ENCODE measurements at places on chromosomes 16 and 17.

DNA sequence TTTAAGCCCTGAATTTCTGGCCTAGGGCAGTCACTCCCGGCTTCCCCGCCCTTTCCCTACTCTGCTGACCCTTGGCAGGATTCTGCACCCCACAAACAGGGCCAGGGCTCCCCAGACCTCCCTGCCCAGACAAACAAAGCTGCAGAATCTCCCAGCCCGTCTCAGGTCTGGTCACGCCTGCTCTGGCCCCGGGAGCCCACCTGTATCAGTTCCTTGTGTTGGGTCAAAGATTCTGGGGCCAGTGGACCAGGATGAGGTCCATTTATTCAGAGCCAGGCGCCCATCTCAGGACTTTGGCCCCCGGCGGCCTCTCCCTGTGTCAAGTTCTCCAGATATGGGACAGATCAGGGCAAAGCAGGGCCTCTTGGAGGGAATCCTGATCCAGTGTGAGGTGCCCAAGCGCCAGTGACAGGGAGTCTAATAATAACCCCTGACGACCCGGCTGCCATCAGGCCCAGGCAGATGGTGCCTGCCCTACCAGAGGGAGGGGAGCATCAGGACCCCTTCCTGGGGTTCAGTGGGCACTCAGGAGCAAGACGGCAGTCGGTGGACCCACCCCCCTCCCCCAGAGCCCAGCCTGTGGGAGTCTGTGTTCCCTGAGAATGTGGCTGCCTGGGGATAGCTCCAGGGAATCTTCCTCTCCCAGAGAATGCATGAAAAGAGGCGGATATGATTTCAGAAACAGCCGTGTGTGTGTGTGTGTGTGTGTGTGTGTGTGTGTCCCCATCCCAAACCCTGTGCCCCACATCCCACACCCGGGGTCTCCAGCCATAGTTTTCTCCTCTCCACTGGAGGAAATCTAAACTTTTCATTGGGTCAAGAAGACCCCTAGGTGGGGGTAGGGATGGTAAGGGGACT, 1.3 kb downstream of the TTYH2 start:
- no peak for DNase-seq

- DNase-seq, result no peak
Measured at GRCh38 chr17:40949418-40949817, 12.0 kb upstream of the KRT23 start.

GRCh38 chr16:23807028-23807427, 28.8 kb upstream of the PRKCB start:
- no peak for DNase-seq

DNA sequence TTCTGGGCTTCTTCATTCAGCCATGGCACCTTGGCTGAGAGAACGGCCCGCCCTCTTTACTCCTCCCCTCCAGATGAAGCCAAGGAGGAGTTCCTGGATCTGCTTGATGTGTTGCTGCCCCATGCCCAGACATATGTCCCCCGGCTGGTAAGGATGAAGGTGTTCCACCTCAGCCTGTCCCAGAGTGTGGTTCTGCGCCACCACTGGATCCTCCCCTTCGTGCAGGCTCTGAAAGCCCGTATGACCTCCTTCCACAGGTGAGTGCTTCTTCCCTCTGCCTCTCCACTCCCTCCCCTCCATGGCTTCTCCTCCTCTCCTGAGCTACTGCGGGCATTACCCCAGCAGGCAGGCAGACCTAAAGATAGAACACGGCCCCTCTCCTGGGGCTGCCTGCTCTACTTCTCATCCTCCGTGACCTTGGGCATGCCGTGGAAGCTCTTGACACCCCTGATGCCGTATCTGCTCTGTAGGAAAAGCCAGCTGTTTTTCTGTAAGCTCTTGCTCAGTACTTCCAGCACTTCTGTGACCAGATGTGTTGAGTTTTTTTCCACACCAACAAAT, 8.7 kb downstream of the USB1 start:
- DNase-seq, result no peak

DNA sequence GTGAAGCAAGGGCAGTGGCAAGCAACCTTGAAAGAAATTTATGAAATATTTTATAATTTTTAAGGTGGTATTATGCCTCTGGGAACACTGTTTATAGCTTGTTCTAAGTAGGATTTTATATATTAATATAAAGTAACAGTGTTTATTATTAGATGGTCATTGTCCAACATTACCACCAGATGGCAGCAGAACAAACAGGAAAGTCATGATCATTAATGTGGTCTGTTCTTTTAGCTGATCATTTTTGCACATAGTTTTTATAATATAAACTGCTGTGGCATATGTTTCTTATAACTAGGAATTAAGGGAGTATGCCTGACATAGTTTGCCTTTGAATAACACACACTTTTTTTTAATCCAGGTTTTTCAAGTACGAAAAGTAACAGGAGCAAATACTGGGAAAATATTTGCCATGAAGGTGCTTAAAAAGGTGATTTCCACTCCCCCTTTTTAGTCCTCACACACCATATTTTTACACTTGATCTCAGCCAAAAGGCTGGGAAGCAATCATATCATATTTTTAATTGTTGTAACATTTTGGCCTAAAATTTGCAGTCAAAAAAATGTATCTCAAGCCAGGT, 21.4 kb downstream of the RPS6KB1 start:
- peak; percentile 52 for DNase-seq

DNA sequence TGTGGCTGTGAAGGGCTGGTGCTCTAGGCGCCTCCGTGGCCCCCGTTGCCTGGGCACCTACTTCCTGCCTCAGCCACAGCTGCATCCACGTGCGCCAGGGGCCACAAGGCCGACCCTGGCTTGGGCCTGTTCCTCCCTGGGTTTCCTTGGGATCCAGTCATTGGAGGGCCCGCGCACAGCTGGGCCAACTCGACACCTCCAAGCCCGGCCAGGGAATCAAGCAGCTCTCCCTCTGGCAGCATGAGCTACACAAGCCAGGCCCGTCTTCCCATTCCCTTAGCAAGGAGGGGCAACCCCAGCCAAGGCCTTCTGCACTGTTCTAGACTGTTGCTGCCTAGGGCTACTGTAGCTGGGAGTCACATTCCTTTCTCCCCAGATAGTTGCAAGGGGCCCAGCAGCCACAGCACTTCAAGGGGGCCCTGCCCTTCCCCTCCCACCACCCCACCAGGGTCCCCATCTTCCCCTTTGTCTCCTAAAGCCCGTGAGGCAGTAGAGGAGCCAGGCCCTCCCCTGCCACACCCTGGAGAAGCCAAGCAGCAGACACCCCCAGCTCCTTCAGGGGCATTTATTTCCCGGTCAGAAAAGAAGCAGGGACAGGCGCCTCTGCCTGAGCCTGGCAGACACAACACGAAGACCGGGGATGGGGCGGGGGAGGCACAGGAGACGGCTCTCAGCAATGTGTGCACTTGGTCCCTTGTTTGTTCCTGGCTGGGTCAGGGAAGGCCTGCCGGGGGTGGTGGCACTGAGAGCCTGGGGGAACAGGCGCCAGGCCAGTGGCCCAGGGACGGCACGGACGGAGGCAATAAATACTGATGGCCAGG, 3.8 kb downstream of the ARHGDIA start:
- DNase-seq, result peak; percentile 34

DNA sequence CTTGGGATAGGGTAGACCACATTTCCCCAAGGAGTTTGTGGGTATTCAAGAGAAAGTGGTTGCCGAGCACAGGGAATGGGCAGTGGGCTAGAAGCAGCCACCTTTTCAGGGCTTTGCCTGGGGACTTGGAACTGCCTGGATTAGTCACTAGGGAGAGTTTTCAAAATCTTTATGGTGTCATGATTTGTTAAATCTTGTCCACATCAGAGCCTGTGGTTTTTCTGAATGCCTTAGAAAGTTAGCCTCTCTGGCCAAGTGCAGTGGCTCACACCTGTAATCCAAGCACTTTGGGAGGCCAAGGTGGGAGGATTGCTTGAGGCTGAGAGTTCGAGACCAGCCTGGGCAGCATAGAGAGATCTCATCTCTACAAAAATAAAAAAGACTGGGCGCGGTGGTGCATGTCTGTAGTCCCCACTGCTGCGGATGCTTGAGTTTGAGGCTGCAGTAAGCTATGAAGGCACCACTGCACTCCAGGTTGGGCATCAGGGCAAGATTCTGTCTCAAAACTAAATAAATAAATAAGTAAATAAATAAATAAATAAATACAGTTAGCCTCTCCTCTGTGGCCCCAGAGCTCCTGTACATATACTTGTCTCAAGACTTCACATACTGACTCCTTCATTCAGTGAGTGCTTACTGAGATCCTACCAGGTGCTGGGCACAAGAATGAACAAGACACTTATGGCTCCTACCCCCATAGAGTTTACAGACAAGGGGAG, 76.3 kb upstream of the HNF1B start:
- peak; percentile 59 for DNase-seq

GRCh38 chr17:31699281-31699680, 159.8 kb downstream of the COPRS start:
- DNase-seq, result no peak

- DNase-seq, result no peak
Measured at GRCh38 chr17:7442142-7442541, 2.7 kb upstream of the CHRNB1 start.

DNA sequence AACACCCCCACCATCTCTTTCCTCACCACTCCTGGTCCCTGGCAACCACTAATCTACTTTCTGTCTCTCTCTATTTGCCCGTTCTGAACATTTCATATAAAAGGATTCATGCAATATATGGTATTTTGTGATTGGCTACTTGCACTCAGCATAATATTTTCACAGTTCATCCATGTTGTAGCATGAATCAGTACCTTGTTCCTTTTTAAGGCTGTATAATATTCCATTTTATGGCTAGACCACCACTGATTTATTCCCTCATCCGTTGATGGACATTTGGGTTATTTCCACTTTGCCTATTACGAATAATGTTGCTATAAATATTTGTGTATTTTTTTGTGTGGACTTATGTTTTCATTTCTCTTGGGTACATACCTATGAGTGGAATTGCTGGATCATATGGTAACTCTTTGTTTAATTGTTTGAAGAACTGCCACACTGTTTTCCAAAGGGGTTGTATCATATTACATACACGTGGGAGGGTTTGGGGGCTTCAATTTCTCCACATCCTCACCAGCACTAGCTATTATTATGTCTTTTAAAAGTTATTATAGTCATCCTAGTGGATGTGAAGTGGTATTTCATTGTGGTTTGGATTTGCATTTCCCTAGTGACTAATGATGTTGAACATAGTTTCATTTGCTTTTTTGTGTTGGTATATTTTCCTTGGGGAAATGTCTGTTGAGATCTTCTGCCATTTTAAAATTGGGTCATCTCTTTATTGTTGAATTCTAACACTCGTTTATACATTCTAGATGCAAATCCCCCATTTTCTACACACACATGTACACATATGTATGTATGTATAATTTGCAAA, 26.3 kb downstream of the SEC14L5 start:
- DNase-seq, result no peak

DNA sequence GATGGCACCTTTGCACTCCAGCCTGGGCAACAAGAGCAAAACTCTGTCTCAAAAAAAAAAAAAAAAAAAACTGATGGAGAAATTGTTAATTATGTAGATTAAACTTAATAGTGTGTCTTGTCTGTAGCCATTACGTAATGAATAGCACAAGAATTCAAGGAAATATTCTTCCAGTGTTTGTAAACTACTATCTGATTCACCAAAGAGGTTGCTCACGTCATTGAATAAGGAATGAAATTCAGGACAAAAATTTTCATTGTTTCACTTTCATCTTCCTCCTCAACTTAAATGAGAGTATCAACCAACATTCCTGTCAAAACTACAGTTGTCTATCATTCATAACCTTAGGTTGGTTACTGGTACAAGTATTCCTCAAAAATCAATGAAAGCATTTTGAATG, 30.7 kb upstream of the MYO18A start:
- DNase-seq, result no peak

DNA sequence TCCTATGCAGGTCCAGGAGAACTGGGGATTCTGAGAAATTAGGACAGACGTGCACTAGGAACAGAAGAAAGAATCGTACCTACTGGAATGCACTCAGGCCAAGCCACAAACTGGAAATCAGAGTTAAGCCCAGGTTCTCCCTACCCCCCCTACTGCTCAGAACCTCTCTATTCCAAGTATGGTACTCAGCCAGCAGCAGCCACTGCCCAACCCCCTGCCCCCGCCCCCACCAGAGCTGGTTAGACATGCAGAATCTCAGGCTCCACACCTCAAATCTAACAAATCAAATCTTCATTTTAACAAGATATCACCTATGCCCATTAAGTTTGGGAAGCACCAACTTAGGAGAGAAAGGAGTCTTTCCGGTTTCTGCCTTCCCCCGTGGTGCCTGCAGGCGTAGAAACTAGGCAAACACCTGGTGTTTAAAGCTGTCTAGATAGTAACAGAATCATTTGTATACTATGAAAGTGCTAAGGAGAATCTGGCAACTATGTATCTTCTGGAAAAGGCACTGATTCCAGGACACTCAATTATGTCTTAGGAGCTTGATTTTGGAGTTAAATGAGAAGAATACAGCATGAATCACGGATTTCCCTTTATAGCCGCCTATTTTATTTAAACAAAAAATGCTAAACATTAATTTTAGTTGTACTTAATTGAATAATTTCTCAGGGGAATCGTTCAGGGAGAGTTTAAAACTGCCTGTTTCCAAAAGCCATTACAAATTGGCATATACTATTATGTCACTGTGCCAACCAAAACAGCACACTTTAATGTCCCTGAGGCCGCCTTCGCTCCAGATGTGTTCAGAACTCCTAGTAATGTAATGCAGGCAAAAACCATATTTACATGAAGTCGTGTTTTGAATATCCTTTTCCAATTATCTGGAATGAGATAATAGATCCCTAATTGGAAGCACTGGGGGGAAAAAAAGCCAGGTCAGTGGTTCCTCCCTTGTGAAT, 166.5 kb downstream of the STX8 start:
- DNase-seq, result peak; percentile 34

DNA sequence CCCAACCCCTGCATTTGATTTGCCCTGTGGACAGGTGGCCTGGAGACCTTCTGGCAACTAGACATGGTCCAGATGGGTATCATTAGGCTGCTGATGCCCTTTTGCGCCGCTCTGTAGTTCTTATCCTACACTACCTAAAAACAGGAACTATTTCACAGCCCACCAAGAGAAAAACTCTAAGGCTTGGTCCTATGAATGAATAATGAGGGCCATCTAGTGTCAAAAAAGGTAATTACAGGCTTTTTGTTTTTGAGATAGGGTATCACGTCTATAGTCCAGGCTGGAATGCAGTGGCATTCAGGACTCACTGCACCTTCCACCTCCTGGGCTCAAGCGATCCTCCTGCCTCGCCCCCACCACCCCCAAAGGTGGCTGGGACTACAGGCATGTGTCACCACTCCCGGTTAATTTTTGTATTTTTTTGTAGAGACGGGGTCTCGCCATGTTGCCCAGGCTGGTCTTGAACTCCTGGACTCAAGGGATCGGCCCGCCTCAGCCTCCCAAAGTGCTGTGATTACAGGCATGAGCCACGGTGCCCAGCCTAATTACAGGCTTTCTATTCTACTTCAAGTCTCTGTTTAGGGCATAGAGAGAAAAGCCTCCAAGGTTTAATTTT, 20.9 kb downstream of the COIL start:
- DNase-seq, result peak; percentile 54

- no peak for DNase-seq
Measured at GRCh38 chr17:33688771-33689170, 395.7 kb upstream of the ASIC2 start.

All from RCC 7860 (cell line).